ENCODE measurements at places on chromosomes 5 and 9. TPM values are rescaled to one million over a fixed set of nuclear protein-coding genes. Genes with fewer than 3 reads are reported as not detected.

- no peak for DNase-seq
Observed at GRCh38 chr5:174729075-174729680, 4.8 kb downstream of the MSX2 start.

GRCh38 chr5:41809128-41809527 is 61.1 kb downstream of the OXCT1 start:
- DNase-seq: no peak

DNA sequence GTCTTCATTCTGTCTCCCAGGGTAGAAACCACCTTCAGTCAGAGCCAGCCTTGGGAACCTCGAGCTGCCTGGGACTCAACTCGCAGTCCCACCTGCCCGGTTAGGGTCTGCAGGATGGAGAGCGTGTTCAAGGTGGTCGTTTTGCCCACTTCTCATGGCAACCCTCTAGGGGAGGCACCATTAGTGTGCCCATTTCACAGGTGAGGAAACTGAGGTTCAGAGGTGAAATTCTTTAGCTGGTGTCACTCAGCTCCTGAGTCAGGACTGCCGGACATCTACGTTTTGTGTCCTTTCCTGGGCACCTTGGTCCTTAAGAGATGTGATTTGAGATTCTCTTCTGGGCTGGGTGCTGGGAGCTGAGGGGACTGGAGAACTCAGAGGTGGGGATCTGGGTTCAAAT is 30.0 kb downstream of the DAB2IP start:
- DNase-seq: no peak

DNA sequence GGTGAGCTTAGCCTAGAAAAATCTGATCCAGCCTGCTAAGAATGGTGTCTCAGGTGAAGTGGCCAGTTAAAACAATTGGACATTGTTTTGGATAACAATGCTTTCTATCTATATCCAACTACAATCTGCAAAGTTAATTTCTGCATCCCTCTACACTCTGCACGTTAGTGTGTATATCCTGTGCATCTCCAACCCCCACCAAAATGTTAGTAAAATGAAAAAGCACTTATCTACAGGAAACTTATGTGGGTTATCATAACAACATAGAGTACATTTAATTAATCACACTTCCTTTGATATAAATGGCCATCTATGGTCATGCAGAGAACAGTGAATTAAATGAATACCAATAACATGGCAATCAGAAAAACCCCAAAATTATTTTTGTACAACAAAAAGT is 158.7 kb downstream of the NFIB start:
- DNase-seq: no peak

DNA sequence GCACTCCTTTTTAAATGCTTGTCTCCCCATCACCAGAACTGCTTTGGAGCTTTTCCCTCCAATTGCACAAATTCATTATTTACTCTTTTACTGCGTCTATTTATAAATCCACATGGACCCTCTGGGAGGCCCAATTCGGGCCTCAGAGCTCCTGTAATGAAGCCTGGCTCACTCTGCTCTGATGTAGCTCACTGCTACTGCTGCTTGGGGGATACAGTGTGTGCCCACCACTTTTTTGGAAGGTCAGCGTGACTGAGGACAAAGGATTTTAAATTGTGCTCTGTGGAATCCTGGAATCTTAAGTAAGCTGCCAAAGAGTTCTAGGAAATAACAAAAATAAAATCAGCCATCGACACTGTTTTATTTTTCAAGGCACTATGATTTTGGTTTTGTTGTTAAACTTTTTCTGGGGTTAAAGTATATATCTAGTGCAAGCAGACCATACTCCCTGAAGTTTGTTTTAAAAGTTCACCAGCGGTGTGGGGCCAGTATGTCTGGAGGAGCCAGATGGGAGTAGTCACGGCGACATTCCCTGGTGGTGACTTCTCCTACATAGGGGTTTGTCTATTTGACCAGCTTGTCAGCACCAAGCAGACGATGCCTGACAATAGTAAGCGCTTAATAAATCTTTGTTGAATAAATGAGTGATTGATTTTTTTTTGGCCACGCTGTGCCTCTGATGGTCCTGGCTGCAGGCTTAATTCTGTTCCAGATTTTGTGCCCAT is 142.8 kb downstream of the TMEM38B start:
- DNase-seq: no peak

GRCh38 chr5:33852319-33852718 is 39.5 kb downstream of the ADAMTS12 start:
- no peak for DNase-seq

DNA sequence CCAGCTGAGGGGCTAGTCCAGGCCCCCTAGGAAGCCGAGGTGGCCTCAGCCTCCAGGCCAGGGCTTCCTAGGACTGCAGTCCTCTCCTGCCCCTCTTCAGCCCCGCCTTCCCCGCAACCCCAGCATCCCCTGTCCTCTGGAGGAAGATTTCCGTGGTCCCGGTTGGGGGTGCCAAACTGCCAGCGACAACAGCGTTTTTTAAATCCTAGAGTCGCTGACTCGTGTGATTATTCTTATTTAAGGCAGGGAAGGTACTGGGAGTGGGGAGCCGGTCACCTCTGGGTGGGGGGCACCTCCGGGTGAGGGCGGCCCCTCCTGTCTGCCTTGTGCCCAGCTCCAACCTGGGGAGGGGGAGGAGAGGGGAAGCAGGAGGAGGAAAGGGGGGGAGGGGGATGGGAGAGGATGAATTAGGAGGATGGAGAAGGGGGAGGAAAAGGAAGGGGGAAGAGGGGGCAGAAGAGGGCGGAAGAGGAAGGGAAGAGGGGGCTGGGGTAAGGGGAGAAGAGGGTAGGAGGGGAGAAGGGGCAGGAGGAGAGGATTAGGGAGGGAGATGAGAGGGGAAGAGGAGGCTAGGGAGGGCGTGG is 173.1 kb upstream of the IER5L start:
- DNase-seq: no peak

DNA sequence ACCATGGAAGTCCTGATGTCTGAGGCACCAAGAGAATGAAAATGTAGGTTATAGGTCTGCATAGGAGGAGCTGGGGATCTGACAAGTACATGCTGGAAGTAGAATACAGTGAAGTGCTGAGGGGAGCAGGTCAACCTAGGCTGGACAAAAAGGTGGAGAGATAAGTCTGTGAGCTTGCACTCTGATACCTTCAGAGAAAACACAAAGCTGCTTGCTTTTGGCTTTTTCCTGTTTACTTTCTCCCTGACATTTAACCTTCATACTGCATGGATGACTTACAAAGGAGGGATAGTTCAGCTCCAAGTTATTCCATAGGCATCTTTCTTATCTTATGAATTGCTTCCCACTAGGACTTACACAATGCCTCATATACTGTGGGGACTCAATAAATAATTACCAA is 256.7 kb upstream of the NREP start:
- no peak for DNase-seq

GRCh38 chr9:35689542-35690293 is at the start of gene TPM2:
Gene TPM2, minus strand, starts transcription at chr9:35689925. Its CDS starts 108 bp downstream, at chr9:35689817.
- peak; percentile 99 for DNase-seq

DNA sequence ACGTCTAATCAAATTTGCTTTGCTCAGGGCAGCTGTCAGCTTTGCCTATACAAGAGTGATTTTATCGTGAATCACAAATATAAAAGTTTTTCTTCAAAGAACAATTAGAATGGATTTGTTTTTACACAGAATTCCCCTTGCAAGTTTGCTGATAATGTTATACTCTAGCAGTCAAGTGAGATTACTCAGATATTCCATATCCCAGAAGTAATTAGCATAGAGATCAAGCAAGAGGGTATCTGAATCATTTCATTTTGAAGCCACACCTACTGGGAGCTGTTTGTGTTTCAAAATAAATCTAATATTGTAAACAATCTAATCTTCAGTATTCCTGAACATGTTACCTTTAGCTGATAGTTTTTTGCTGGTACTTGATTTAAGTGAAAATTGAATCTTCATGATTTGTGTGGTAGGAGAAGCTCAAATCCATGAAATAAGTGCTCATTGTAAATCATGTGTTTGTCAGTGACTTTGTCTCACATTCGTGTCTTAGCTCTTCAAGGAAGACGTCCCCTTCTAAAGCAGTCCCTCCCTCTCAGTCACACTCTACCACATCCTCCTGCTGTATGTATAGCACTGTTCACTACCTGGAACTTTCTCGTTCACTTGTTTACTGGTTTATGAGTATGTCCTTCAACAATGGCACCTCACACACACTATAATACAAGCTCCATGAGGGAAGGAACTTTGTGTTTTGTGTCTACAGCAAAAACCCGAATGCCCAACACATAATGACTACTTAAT is 3.3 kb upstream of the TTC39B start:
- DNase-seq: no peak

- peak; percentile 96 for DNase-seq
Observed at GRCh38 chr9:34651876-34652601, at the start of gene IL11RA. Gene IL11RA, plus strand, starts transcription at chr9:34652185. Its CDS starts 3,033 bp downstream, at chr9:34655218.

DNA sequence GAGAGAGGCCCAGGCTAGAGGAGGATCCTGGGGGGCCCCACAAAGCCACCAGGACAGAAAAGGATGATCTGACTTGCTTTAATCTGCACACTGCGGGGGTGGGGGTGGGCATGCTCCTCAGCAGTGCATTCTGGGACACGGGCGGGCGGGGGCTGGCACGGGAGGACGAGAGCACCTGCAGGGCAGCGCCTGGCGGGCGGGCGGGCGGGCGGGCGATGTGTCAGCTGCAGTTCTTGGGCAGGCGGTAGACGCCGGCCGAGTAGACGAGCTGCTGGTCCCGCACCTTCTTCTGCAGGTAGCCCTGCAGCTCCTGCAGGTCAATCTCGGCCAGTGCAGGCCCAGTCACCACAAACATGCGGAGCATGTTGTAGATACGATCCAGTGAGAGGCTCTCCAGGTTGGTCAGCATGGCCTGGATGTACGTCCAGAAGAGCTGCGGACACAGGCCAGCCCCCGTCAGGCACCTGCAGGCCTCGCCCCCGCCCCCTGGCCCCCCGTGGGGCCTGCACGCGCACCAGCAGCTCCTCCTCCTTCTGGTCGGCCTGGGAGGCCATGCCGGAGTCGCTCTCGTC is 3.0 kb upstream of the TMEM210 start:
- DNase-seq: no peak

C9orf50 gene
- total RNA-seq: not detected

SKP2 gene
- 38.6 TPM for total RNA-seq

CDKN2B gene
- not detected for total RNA-seq

SLC4A9 gene
- not detected for total RNA-seq

LCN2 gene
- not detected for total RNA-seq

MCTP1 gene
- 3.1 TPM for total RNA-seq

ABO gene
- not detected for total RNA-seq

AP3S1 gene
- 50.5 TPM for total RNA-seq

ANKS6 gene
- total RNA-seq: 7.8 TPM

NKD2 gene
- 5.7 TPM for total RNA-seq

AQP3 gene
- 19.7 TPM for total RNA-seq

PDE6A gene
- total RNA-seq: not detected

All from MG63 (cell line).